Stimulated activated CD8-positive, alpha-beta memory T cell treated with anti-CD3 and anti-CD28 coated beads, Interleukin-4, amount 100 ng/mL, for 48 hours (primary cell): ENCODE measurements at places on chromosomes 6 and 20.

GRCh38 chr6:65231616-65232015 lies 475.4 kb downstream of the EYS start:
- no peak for DNase-seq

- DNase-seq, result no peak
Measured at GRCh38 chr20:35739294-35740163, 2.5 kb downstream of the RBM39 start.

GRCh38 chr6:44232676-44233566 lies 9.5 kb downstream of the SLC29A1 start:
- DNase-seq, result no peak

- DNase-seq, result no peak
Measured at GRCh38 chr20:10313215-10313614, 94.6 kb downstream of the SNAP25 start.

GRCh38 chr20:9141921-9142320 lies 73.0 kb downstream of the PLCB4 start:
- DNase-seq, result no peak

- no peak for DNase-seq
Measured at GRCh38 chr6:153503810-153504209, 372.7 kb upstream of the RGS17 start.

GRCh38 chr6:146805546-146806325 lies 207.0 kb downstream of the ADGB start:
- no peak for DNase-seq

DNA sequence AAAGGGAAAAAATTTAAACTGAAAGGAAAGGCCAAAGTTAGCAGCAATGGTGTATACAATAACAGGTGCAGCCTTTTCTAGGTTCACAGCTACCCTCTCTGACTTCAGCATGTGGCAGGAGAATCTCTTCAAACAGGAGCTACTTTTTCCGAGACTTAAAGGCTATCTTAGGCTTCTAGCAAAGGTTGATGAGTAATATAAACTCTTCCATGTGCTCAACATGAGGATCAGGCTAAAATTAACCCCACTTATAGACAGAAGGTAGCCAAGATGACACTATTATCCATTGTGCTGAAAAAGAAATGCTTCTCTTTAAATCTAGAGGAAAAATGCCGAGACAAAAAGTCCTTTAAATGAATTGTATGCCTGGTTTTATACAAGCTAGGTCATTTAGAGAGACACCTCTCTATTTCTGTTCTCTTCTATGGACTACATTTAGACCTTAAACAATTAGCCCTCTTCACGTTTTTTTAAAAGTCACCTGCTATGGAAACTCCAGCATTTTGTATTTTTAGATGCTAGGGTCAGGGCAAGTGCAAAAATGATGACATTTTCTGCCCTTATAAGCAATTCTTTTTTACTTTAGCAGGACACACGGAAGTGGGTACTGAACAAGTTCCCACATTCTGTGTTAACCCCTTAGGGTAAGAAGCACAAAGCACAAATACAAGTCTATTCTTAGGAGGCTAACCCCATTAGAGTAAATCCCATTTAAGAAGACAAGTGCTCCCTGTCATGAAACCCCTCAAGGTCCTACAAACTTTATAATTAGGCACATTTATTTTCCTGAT lies 216.8 kb upstream of the CITED2 start:
- no peak for DNase-seq

GRCh38 chr6:99338188-99338587 lies 11.3 kb downstream of the FAXC start:
- no peak for DNase-seq

DNA sequence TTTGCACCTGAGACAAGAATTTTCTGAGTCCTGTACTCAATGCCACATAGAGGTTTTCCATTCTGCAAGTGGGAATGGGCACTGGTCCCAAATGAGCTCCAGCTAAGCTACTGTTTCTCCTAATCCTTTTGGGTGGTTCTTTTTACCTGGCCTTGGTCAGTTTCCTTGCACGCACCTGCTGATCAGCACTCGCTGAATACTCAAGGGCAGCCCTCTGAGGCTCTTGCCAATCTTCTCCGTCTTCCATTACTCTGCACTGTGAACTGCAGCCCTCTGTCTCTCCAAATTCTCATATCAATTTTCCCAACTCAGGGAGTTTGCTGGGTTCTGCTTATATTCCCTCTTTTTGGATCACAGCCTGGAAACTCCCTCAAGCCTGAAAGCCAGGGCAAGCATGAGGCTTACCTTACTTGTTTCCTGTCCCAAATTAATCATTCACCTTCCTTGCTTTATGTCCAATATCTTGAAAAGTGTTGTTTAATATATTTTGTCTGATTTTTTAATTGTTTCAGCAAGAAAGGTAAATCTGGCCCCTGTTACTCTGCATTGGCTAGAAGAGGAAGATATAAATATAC lies 138.0 kb upstream of the TBX18 start:
- no peak for DNase-seq

DNA sequence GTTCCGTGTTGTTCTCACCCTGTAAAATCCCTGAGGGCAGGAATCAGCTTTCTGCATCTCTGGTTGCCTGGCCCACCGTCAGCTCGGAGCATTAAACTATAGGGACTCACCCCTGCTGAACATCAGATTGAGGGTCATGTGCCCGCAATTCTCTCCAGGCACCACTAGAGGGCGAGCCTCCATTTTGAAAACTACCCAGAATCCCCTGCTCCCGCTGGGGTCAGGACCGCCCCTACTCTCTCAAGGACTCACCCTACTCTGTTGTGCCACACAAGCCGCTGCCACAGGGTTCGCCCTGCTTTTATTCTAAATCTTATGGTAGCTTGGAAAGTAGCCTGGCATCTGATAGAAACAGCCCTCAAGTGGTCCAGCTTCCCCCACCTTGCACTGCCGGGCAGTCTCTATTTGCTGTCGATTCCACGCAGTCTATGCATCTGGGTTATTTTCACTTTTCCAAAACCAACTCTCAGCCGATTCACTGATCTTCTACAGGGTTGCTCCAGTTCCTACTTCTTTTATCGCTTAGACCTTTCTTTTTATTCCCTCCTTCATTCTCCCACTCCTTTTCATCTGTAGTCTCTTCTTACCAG lies 244.1 kb upstream of the QKI start:
- peak; percentile 55 for DNase-seq

DNA sequence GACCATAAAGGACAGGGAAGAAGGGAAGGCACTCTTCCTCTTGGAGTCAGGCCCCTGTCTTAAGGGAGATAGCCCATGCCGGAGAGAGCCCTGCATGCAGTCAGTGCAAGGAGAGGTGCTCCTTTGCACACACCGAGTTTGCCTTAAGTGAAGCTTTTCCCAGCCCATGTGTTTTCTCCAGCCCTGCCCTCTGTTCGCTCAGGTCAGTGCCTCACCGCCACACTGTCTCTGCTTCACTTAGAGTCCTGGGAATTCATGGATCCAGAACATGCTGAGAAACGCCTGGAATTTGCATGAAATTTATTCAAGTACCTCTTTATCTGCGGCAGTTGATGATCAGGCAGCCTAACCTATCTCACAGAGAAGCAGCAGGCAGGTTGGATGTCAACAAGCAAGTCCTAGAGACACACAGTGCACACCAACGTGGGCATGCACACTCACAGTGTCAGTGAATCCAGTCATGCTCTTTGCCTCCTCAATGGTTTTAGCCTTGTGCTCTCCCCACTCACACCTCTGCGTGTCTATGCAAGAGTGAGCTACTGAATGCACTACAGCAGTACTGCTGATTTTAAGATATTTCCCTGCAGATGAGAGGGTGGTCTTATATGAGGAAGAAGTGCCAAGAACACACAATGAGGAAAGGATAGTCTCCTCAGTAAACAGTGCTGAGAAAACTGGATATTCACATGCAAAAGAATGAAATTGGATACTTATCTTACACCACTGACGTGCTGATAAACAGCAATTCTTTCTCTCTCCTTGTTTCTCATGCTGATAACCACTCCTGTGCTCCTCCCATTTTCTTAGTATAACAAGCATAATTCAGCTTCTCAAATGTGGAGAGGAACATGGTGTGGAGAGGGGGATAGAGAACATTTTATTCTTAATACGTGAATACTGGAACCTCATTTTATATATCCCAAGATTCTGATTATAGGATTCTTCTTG lies 295.1 kb upstream of the CDYL start:
- no peak for DNase-seq

DNA sequence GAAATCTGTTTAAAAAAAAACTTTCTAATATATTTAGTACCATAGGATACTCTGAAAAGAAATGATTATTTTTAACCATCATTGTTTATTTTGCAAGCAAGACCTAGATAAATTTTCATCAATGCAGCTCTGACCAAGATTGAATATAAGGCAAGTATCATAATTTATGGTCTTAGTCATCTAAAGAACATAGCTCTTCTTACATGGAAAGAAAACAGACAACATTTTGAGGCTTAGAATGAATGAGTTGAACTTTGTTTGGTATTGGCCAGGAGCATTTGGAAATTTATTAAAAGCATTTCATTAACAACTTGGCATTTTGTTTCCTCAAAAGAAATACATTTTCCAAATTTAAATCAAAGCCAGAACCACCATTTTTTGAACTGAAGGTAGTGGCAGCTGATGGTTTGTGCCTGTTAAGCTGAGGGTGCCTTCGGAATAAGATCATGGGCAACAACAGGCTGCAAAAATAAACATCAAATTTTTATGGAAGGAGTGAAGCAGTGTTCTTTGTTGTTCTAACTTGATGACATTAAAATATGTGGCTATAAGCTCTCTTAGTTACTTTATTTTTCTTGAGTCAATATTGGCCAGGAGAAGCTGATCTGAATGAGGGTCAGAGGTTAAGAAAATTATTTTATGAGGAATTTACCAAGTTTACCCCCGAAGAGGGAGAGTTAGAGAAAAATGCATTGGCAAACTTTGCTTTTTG lies 6.7 kb upstream of the ATXN1 start:
- no peak for DNase-seq

DNA sequence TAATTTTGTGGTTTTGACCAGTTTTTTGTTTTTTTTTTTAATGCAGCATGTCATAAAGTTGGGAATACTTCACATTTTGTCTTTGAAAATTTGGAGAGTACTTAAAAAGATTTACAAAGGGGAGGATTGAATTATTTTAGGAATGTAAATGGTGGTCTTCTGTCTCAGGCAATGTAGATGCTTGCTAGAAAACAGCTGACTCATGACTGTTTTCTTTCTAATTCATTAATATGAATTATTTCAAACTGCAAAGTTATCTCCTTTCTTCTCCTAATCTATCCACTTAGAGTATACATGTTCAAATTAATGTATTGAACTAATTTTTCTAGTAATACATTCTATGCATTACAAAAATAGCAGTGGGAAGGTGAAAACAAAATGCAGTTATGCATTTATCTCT lies 24.9 kb downstream of the HCRTR2 start:
- DNase-seq, result no peak

GRCh38 chr6:100877851-100878250 lies 3.3 kb downstream of the ASCC3 start:
- DNase-seq, result no peak

DNA sequence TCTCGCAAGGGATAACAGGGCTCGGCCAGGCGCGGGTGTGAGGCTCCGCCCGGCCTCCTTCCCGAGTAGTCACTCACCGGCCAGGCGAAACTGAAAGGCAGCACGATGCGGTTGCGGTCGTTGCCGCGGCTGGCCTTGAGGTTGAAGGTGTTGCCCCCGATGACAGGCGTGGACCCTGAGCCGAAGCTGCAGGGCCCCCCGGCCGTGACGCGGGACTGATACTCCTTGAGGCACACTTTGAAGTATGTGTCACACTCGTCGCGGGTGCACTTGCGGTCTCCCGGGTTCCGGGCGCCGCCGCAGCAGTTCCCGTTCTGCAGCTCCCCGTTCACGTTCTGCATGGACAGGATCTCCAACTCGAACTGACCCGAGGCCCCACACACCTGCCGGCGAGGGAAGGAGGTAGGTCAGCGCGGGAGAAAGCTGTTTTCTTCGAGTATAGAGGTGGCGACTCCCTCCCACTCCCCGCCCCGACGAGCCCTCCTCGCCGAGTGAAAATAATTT lies 1.1 kb downstream of the JAG1 start:
- DNase-seq, result peak; percentile 75

- no peak for DNase-seq
Measured at GRCh38 chr6:41675992-41676391, 37.7 kb downstream of the MDFI start.

GRCh38 chr20:35215066-35215956 lies 11.2 kb upstream of the MMP24 start:
- no peak for DNase-seq

DNA sequence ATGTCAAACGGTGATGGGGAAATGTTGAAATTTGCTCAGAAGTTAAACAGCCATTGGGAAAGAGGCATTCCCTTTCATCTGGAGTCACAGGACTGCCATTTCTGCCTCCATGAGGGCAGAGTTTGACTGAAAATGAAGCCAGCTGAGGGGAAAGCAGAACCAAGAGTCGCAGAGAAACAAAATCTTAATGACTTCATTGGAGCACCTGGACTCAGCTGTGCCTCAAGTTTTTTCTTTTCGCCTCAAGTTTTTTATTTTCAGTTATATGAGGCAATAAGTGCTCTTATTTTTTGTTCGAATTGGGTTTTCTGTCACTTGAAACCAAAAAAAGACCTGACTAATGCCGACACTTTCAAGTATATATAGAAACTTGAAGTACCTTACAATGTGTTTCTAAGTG lies 161.3 kb downstream of the PKHD1 start:
- no peak for DNase-seq

GRCh38 chr6:113508249-113508648 lies 348.9 kb upstream of the MARCKS start:
- DNase-seq, result no peak

DNA sequence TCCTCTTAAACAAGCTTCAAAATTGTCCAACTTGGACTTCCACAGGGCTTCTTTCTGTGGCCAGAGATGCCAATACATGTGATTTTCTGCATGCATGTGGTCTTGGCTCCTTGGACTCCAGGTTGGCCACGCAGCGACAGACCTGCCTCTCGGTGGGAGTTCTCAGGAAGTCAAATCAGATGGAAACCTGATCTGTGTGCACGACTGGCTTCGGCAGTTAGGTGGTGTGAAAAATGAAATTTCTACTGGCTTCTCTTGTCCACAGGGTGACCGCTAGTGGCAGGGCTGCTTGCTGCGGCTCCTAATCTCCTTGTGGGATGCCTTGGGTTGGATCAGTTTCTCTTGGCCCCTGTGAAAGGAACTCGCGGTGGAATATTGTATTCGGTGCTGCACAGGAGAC lies 57.3 kb downstream of the PHACTR3 start:
- DNase-seq, result no peak
